Muscle of arm (tissue), 14 donors: ENCODE measurements at places on chromosomes 7 and 10. TPM values are rescaled to one million over a fixed set of nuclear protein-coding genes. Genes with fewer than 3 reads are reported as not detected.

Gene CALML5
- 4.9 TPM for polyA plus RNA-seq

GRCh38 chr10:26213157-26213800, 3.3 kb upstream of the GAD2 start:
- no peak for DNase-seq

Gene ERVW-1
- polyA plus RNA-seq: 0.67 TPM

Gene SNX10
- 2.6 TPM for polyA plus RNA-seq

DNA sequence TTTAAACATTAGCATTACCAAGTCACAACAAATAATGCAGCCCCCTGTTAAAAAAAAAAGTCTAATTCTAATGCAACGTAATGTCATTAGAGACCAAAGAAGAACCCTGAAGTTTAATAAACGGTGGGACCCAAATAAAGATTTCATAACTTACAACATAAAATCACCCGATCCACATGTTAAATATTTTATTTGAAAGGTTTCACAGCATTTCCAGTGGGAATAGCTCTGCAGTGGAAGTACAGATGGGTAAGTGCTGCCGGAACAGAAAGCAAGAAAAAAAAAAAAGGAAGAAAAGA, 320.6 kb upstream of the ZMIZ1 start:
- no peak for DNase-seq

- DNase-seq: no peak
These were observed 94.1 kb downstream of the GRM8 start for GRCh38 chr7:127158659-127159058.

Gene TUBGCP2
- polyA plus RNA-seq: 35.5 TPM

DNA sequence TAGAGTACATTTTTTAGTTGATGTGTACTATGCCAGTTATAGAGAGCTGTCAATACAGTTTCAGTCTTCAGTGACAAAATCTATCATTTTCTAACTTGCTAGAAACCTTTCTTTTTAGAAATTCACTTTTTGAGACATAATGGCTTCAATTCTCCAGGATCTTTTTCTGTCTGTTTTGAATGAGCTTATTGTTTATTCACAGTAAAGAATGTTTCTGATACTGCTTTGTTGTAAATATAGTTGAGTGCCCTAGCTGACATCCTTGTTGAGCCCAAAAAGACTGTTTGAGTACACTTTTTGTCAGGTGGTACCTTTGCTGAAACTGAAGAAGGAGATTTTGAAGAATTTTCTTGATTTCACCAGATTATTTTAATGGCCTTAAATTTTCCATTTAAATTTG, 139.9 kb downstream of the PPP1R9A start:
- no peak for DNase-seq

DNA sequence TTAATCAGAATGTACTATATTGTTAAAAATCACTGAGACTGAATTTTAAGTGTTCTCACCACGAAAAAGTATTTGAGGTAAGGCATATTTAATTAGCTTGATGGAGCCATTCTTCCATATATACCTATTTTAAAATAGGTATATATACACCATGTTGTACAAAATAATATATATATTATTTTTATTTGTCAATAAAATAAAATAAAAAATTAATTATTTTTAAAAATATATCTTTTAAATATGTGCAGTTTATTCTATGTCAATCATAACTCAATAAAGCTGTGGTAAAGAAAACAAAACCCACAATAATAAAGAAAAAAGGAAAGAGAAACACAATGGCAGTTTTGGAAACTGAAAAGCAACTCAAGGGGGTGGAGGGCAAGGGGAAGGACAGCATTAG, 33.6 kb upstream of the TFEC start:
- DNase-seq: no peak

DNA sequence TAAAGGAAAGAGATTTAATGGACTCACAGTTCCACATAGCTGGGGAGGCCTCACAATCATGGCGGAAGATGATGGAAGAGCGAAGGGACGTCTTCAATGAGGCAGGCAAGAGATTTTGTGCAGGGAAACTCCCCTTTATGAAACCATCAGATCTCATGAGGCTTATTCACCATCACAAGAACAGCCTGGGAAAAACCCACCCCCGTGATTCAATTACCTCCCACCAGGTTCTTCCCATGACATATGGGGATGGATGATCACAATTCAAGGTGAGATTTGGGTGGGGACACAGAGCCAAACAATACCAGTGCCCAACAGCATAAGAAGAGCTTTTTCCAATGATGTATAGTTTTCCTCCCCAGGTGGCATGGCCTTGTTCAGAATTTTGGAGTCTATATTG, 11.2 kb upstream of the C7orf33 start:
- DNase-seq: no peak

Gene AOAH
- polyA plus RNA-seq: not detected
